ENCODE measurements at places on chromosomes 2 and 18.

- no peak for DNase-seq
Observed at GRCh38 chr2:226295123-226295522, 504.5 kb downstream of the IRS1 start.

DNA sequence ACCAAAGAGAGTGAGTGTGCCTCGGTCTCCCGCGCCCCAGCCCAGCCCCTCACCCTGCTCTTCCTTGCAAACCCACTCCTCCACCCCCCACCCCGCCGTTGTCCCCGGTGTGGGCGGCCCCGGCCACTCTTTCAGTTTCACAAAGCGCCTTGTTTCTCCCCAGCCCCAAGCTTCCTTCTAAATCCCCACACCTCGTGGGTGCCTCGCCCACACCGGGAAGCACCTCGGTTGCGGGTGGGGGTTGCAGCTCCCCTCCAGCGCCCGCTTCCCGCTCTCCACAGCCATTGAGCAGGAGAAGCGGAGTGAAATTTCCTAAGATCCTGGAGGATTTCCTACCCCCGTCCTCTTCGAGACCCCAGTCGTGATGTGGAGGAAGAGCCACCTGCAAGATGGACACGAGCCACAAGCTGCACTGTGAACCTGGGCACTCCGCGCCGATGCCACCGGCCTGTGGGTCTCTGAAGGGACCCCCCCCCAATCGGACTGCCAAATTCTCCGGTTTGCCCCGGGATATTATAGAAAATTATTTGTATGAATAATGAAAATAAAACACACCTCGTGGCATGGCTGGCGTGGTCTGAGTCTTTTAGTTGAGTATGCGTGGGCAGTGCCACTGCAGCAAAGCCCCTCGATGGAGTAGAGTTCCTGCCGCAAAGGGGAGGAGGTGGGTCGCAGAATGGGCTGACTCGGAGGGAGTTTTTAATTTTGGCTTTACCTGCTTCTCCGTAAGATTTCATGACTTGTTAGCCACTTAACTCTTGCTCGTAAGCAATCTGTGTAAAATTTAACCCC is 848 bp downstream of the TMSB10 start:
- no peak for DNase-seq

DNA sequence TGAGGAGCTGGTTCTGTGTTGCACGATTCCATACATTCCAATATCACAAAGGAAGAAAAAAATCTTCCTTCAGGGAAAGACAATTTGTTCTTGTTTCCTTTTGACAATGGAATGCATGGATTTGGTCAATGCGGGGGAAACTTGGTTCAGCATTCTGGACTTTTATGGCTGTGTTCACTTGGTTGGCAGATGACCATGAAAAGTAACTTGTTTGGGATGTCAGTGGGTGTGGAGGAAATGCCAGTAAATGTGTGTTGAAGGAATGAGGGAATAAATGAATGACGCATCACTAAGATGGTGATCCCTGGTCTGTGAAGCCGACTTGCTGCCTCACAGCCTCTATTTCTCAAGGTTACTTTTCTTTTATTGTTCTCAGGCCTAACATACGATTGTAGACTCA is 53.7 kb downstream of the THUMPD2 start:
- no peak for DNase-seq

DNA sequence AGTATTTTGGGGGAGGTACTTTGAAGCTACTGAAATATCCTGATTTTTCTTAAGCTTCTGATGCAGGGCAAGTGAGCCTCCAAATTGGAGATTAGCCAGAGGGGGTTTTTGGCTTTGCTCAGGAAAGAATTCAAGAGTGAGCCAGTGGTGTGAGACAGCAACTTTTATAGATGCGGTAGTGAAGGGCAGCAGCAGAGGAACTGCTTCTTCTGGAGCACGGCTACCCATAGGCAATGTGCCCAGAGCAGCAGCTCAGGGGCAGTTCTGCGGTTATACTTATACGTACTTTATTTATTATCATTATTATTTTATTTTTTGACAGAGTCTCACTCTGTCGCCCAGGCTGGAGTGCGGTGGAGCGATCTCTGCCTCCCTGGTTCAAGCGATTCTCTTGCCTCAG is 19.8 kb upstream of the NT5DC4 start:
- no peak for DNase-seq

- DNase-seq = no peak
Observed at GRCh38 chr2:238509151-238509835, 82.6 kb downstream of the ASB1 start.

- DNase-seq = no peak
Observed at GRCh38 chr2:25409044-25409443, 67.3 kb upstream of the DNMT3A start.

DNA sequence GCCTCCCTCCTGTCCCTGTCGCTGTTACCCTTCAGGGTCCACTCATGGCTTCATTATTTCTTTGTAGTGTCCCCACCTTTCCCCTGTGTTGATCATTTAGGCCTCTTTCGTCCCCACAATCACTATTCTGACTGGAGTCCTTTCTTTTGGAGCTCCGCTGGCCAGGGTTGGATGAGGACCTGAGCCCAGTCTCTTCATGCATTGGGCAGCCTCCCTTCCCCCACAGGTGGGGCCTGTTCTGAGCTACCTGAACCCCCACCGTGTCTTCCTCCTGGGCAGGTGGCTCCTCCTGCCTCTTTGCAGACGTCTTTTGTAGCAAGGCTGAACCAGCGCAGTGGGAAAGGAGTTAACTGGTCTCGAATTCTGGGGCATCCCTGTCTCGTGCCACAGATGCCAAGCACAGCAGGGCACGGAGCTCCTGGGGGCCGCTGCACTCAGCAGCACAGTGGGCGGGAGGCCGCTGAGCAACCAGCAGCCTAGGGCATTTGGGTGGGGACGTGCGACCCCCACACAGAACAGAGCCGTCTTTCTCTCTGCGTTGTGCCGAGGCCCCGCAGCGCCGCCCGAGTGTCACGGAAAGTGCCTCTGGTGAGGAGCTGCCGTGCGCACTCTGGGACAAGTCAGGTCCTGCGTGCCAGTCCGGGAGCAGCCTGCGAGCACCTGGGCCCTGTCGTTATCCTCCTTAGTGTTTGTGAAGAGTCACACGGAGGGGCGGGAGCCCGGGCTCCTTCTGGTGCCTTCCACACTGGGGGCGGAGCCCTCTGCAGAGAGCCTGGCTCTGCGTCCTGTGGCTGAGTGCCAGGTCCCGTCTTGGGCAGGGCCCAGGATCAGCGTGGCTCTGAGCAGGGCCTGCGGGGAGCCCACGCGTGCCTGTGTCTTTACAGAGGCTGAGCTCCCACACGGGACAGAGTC is 130.1 kb downstream of the NFATC1 start:
- DNase-seq = no peak

DNA sequence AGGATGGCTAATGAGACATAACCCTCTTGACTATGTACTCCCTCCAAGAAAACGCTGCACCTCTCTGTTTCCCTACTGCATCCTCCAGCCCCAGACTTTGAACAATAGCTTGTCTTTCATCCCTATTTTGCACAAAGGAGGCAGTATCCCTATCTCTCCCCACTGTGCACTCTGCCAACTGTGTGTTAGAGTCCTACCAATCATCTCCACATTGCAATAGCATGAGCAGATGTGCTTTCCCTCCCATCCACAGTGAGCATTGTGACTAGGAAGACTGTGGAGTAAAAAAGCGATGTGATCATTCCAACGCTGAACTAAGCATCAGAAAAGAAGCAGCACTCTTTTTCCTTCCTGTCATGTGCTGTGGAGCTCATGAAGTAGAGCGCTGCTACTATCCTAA is 206.3 kb upstream of the GULP1 start:
- no peak for DNase-seq

DNA sequence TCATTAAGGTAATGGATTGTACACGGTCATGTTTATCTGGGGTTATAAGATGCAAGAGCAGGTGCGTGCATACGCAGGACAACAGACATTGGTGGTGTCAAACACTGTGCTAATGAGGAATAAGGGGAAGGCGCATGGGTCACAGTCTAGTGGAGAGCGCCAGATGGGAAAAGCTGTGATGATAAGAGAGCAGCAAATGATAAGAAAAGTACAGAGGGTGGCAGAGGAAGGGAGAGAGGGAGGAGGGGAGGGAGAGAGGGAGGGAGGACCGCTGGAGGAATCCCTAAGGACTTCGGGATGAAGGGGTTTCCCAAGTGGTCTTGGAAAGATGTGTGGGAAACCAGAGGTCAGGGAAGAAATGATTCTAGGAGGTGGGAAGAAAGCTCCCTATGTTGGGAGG is 2.9 kb downstream of the TNFRSF11A start:
- DNase-seq = no peak

GRCh38 chr18:66344227-66344626 is 259.7 kb downstream of the CDH19 start:
- DNase-seq = no peak

DNA sequence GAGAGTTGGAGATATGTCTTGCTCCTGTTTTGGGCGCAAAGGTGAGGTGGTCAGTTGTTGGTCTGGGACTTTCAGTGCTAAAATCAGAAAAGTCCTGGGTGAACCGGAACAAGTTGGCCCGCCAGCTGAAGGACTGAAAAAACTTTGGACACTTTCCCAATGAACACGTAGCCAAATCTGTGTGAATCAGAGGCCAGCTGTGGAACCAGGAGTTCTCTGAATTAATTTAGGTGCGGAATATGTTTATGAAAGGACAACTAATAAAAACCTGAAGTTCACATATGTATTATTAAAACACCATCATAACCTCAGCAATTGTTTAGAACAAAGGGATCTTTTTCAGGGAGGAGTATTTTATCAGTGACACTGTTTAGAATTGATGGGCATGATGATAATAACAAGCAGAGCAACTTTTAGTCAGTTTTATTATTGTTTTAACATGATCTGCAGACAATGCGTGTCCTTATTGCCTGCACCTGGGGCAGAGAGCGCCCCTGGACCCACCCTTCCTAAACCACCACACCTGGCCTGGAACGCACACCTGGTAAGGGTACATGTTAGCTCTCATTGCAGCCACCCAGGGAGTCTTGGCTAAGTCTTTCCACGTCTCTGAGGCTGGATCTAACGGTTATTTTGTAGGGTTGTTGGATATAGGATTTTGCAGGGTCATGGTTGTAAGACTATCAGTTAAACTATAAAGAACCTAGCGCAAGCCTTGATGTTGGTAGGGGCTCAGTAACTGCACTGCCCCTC is 9.9 kb upstream of the ODC1 start:
- no peak for DNase-seq

DNA sequence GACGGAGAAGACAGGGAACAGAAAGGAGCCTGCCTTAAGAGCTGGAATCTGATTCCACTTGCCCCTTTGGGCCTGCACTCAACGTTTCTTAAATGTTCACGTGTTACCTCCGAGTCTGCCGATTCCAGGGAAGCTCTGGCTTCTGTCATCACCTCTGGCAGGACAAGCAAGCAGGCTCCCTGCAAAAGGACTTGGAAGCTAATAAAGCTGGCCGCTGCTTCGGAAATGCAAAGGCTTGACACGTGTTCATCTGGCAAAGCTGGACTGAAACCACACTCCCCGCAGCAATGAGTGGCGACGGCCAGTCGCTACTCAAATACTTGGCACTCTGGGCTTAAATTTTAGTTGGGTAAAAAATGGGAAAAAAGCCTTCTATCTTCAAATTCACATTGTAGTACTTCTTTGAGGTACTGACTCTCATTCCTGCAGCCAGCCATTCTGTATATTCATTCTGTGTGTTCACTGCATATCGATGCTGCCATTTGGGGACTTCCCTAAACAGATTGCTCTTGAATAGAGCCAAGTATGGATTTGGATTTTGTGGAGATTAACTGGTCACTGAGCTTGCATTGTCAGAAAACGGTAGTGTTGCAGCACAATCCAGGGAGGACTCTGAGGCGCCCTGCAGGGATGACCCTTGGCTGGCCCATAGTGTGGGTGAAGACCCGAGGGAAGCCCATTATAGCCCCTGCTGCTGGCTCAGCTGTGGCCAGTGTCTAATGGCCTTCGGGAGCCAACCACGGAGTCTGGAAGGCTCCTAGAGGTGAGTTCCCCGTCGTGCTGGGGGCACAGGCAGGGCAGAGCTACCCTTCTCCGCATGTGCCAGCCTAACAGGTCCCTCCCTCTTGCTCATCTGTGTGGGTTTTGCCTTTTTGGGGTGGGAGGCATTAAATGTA is 231.5 kb downstream of the PRKCE start:
- no peak for DNase-seq

DNA sequence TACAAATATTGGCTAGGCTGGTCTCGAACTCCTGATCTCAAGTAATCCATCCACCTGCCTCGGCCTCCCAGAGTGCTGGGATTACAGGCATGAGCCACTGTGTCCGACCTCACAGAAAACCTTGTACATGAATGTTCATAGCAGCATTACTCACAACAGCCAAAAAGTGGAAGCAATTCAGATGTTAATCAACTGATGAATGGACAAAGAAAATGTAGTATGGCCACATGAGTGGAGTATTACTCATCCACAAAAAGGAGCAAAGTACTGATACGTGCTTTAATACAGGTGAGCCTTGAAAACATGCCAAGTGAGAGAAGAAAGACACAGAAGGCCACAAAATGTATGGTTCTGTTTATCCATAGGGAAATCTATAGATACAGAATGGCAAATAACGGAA is 20.6 kb downstream of the CEP192 start:
- DNase-seq = no peak

DNA sequence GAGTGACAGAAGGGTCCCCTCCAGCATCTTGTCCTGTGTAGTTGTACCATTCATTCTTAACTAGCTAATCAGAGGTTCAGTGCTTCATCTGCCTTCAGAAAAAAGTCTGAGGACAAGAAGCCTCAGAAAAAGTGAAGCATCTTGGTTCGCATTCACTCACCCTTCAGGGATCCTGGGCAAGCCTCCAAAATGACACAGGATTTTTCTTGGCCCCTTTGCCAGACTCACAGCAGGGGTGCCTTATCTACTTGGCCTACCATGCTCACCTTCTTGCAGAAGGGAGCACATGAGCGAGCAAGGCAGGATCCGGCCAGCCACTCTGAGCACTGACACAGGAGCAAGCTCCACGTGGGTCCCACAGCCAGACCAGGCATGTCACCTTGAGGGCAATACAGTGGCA is 43.1 kb upstream of the XDH start:
- DNase-seq = no peak

GRCh38 chr18:42174909-42175308 is 219.9 kb downstream of the PIK3C3 start:
- DNase-seq = no peak

DNA sequence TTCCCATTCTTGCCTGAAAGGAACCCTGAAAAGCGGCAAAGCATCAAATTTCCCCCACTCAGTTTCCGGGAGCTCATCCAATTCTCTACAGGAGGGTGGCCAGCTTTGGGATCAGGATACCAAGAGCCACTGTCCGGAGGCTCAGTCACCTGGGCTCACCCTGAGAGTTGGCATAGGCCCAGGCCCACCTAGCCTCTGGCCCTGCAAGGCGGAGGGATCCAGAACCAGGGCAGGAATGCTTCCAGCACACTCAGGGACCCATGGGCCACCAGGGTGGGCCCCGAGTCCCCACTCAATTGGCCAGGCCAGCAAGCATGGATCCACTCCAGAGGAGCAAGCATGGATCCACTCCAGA is 432.9 kb upstream of the MYT1L start:
- no peak for DNase-seq

GRCh38 chr2:13193900-13194299 is 477.2 kb downstream of the TRIB2 start:
- DNase-seq = peak; percentile 67

DNA sequence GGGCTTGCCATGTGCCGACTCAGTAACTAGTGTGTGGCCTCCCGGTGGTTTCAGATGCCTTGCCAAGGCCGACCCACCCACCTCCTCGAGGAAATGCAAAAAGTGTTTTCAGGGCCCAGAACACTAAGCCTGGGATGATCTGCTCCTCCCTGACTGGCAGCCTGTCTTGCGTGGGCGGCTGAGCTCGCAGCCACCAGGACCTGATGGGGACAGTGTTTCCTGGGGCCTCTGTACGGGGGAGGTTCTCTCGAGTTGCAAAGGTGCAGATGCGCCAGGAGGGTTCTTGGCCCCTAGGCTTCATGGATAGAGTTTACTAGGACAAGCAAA is 85.2 kb downstream of the GLI2 start:
- no peak for DNase-seq

GRCh38 chr2:145288650-145289496 is 769.0 kb upstream of the ZEB2 start:
- DNase-seq = no peak
